ENCODE measurements at places on chromosomes 6 and 20. TPM values are rescaled to one million over a fixed set of nuclear protein-coding genes. Genes with fewer than 3 reads are reported as not detected.

DNA sequence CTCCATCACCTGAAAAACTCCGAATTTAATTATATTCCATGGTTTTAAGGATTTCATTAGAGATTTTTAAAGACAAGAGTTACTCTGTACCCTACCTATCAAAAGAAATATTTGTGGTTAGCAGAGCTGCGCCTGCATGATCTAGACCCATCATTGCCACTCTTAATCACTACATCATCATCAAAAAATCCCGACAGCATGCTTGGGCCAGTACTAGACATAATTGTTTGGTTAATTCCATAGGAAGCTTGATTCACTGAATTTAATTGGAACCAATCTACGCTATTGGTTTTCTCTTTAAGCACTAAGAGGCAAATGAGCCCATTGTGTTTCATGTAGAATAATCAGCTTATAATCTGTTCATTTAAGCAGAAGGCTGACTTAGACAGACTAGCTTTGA, 33.4 kb upstream of the RNF217 start:
- no peak for DNase-seq

- DNase-seq = no peak
Measured at GRCh38 chr6:27847706-27848105, 64.5 kb downstream of the OR2B2 start.

GRCh38 chr6:28402197-28402596, 2.6 kb upstream of the ZSCAN12 start:
- DNase-seq = no peak

DNA sequence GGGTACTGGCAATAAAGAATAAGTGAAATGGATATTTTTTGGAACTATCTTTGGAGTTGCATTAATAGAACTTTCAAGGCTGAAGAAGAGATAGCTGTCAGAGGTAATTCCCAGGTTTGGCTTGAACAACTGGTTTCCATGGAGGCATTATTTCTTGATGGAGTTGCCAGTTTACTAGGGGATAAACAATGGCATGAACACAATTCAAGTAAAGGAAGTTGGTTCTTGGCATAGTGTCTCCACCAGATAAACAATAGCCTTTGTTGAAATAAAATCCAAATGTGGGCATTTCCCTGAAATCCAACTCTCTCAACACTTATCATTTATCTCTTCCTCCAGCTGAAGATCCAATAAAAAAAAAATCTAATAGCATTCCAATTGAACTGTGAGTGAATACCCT, 454.9 kb downstream of the C6orf118 start:
- DNase-seq = no peak

GRCh38 chr6:144140867-144141266, 9.4 kb upstream of the STX11 start:
- no peak for DNase-seq

- no peak for DNase-seq
Measured at GRCh38 chr6:63764318-63764916, 128.8 kb downstream of the PHF3 start.

DNA sequence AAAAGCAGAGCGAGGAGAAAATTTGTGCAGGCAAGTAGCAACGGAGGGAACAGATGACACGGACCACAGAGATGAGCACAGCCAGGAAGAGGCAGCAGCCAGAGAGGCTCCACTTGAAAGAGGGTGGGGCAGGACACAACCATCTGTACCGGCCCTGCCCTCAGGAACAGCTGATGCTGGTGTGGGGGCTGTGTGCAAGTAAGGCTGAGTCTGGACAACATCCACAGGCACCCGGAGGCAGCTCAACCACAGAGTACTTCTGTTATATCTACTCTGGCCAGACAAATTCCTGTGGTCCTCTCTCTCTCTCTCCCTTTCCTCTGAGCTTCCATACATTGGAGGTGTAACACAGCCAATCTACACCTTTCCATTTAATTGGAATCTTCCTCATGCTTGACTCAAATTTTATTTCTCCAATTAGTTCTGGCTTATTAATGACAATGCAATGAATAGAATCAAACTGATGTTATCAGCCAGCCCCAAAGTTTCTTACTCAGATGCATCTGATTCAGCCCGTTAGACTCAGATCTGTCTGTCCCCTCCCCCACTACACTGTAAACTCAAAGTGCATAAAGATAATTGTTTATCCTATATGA, 24.9 kb downstream of the KIF13A start:
- no peak for DNase-seq

DNA sequence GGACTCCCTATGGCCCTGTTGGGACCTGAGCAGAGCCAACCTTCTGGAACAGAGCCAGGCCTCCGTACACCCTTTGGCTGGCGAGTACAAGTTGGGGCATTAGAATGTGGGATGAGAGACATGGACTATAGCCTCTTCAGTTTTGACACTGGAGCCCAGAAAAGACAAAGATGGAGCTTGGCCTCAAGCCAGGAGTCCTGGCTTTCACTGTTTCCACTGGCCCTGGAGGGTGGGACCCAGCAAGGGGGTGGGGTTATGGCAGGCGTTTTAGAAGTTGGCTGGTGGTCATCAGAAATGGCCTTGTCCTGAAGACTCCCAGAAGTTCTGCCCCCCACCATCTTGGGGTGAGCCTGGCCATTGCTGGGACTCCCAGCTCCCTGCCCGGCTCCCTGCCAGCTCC, 21.8 kb downstream of the ITPR3 start:
- DNase-seq = no peak

GRCh38 chr6:139325125-139325524, 33.3 kb upstream of the TXLNB start:
- DNase-seq = no peak

DNA sequence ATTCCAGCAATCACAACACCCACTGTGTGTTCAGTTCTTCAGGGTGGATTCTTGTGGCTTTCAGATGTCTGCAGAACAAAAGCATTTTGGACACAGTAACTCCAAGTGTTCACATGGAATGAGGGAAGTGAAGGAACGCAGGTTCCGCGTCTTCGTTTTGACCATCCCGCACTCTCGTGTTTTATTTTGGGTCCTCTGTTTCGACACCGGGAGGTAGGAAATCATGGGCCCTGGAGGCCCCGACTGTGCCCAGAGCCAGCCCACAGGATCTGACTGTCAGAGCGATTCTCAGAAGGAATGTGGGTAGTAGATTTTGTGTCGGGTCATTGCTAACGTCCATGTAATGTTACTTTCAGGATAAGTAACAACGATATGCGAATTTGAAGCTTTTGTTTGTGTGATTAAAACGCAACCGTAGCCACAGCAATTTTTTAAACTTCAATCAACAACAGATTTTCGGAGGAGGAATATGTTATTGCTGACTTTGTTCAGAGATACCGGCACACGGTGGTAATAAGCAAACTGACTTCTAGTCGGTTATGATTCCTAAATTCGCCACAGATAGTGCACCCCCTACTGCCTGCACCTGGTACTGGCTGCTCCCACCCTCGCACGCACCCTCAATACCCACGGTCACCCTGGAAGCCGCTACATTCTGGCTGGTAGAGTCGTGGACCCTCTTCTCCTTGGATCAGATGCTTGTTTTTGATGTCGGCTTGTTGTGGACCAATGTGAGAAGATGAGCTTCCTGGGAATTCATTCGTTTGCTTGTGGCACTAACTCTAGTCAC, 10.5 kb downstream of the NPEPL1 start:
- no peak for DNase-seq

GRCh38 chr20:61391812-61392520, 139.9 kb downstream of the CDH4 start:
- no peak for DNase-seq

GRCh38 chr6:135008072-135008940, 46.3 kb downstream of the HBS1L start:
- DNase-seq = no peak

GRCh38 chr20:2408111-2408510, 27.4 kb downstream of the TGM6 start:
- DNase-seq = no peak

GRCh38 chr6:8057793-8058192, 6.4 kb downstream of the BLOC1S5 start:
- DNase-seq = no peak

DNA sequence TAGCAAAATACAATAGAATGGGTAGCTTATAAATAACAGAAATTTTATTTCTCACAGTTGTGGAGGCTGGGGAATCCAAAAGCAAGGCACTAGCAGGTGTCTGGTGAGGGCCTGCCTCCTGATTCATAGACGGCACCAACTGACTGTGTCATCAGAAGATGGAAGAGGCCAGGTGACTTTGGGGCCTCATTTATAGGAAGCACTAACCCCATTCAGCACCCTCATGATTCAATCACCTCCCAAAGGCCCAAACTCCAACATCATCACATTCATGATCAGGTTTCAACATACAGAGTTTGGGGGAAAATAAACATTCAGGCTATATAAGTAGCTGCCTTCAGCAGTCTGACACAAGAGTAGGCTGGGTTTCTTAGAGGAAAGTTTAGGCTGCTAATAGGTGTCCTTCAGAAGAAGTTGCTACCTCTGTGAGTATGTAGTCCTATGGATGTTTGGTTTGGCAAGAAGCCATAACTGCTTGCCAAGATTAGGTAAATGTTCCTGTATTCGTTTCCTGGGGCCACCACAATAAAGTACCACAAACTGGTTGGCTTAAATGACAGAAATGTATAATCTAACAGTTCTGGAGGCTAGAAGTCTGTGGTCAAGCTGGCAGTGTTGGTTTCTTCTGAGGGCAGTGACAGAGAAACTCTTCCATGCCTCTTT, 48.8 kb downstream of the NT5E start:
- no peak for DNase-seq

GRCh38 chr6:1604158-1605003, 5.3 kb upstream of the FOXC1 start:
- peak; percentile 71 for DNase-seq

GRCh38 chr6:111871207-111871606, 2.0 kb downstream of the FYN start:
- DNase-seq = no peak

DNA sequence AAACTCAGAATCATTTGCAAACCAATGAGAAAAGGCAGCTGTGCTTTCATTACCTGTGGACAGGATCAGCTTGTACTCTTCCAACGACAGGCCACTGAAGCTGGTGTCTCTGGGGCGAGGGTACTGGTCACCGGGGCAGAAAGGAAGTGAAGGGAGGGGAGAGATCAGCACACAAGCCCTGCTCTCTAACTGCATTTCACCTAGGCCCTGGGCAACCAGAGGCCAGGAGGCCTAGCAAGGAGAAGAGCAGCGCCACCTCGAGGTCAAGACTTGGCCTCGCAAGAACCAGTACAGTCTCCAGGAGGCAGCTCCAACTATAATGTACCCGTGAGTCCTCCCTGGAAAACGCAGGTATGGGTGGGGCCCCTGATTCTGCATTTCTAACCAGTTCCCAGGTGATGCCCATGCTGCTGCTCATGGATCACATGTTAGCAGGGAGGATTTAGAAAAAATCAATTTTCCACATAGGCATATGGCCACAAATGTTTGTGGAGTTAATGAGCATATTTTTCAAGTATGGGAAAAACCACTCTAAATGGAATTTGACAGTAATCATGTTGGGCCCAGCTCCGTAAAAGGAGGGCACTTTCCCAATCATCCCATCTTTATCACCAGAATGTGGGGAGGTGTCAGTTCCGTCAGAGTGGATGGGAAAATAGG, 11.0 kb downstream of the UQCC2 start:
- peak; percentile 64 for DNase-seq

DNA sequence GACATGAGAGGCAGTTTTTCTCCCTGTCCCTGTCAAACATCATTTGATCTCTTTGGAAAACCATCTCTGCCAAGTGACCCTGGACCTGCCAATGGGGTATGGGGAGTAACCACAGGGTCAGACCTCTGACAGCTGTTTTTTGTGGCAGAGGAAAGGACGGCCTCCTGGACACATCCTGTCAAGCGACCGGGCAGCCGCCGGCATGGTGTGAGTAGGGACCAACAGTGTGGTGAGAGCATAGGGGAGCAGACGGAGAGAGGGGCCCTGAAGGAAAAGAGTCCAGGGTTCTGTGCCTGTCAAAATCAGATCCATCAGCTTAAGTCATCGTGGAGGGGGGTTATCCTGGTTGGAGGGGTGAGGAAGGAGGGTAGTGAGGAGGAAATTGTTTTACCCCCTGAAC, 10.1 kb downstream of the DNTTIP1 start:
- no peak for DNase-seq

- no peak for DNase-seq
Measured at GRCh38 chr6:31701666-31702404, 1.3 kb downstream of the ABHD16A start.

CRIP3 gene
- 1.6 TPM for total RNA-seq

SLC22A16 gene
- 0.24 TPM for total RNA-seq

CST2 gene
- total RNA-seq = not detected

CCN5 gene
- 48.2 TPM for total RNA-seq

FGD2 gene
- total RNA-seq = 12.2 TPM

MEA1 gene
- total RNA-seq = 51.9 TPM
